Activated CD4-positive, alpha-beta T cell treated with anti-CD3 and anti-CD28 coated beads, Interleukin-2, amount 50 U/mL, for 1 hour (primary cell): ENCODE measurements at places on chromosomes 4 and X.

- no peak for DNase-seq
Measured at GRCh38 chr4:144634978-144635747, 10.8 kb upstream of the HHIP start.

DNA sequence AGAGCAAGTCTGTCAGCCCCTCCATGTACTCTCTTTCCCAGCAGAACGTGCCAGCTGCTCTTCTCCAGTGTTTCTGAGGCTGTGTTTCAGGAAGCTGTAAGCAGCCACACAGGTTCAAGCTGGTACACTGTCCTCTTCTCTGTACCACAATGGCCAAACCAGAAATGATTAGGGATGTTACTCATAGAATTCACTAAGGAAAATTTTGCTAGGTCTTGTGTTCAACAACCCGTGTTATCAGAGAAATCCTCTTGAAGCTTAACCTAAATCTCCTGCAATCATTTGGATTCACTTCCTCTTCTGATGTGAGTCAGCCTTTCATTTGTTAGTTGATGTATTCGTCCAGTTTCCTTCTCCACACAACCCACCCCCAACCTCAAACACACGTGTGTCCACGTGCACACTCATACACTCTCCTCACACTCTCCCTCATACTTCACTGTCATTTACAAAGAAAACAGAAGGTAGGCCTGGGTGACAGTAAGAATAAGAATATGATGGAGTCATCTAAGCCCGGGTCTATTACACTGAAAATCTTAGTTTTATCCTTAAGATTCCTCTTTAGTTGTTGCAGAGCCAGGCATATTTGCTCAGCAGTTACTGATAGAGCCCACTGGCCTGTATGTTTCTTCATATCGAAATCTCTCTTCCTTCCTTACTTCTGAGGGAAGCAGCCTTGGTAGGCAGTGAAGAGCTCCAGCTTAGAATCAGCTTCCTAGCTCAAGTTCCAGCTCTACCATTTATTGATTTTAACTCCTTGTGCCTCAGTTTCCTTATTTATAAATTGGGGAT lies 63.4 kb downstream of the DCUN1D4 start:
- no peak for DNase-seq

DNA sequence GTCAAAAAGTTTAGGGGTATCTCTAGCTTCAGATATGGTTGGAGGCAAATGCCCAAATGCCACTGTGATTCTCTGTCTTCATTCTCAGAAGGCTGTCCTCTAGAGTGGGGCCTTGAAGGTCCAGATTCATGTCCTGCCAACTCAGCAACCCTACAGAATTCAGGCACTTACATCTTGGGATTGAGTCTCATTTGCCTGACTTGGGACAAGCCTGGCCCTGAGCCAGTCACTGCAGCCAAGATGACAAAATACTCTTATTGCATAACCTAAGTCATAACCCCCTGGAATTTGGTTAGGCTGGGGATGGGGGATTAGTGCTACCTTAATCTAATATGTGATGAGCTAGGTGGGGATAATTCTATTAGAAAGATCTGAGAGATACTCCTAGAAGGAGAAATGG lies 100.5 kb downstream of the AREG start:
- DNase-seq = no peak

GRCh38 chr4:113232194-113232593 lies 182.7 kb downstream of the ANK2 start:
- no peak for DNase-seq

GRCh38 chrX:149909324-149910177 lies 19.8 kb upstream of the HSFX4 start:
- DNase-seq = no peak

DNA sequence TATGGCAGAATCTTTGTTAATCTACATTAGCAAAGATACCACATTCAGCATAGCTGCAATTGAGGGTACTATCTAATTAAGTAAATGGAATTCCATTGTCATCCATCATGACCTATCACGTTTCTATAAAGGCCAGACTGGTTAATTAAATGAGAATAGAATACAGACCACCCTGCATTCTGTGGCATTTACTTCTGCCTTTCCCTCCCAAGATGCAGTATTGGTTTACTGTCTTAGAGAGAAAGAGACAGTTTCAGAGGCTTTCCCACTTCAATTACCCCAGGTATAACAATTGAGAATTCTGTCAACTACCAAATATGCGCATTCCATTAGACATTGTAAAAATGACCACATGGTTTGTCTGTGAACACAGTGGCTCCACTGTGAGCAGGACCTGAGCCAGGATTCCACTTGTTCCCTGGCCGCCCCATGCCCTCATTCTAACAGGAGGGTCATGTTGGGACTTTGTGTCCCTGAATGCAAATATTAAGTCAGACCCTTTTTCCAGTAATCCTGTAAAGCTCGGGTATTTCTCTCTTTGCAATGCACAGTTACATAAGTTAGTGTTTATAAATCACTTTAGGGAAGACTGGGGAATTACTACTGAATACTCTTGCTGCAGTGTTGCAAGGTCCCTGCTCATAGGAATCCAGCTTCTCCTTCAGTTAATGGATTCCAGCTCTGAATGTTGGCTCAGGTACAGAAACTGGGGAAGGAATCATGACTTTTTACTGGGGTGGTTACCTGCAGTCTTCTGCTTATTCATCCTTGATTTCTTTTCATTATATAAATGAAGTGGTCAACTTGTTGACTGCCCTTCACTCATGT lies 261.0 kb downstream of the PDGFC start:
- no peak for DNase-seq

- no peak for DNase-seq
Measured at GRCh38 chrX:141945426-141945825, 41.7 kb downstream of the MAGEC1 start.

GRCh38 chr4:99362768-99363167 lies 10.2 kb upstream of the ADH1C start:
- DNase-seq = no peak

- no peak for DNase-seq
Measured at GRCh38 chrX:148871422-148872160, 371.2 kb downstream of the AFF2 start.

GRCh38 chr4:89338206-89338605 lies 30.6 kb upstream of the GPRIN3 start:
- DNase-seq = no peak

GRCh38 chrX:48531358-48531959 lies 8.1 kb upstream of the TBC1D25 start:
- DNase-seq = no peak

DNA sequence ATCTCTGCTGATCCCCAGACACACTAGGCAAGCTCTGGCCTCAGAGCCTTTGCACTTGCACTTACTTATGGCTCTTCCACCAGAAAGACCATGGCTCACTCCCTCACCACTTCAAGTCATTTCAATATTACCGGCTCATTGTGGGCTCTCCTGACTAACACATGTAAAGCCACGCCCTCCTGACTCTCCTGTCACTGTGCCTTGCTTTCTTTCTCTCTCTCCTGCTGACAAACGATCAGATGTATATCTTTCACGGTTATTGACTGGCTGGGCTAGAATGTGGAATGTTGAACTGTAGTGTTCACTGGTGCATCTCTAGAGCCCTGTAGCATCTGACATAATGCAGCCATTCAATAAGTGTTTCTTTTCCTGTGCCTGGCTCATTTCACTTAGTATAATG lies 425.1 kb downstream of the RAB28 start:
- no peak for DNase-seq

DNA sequence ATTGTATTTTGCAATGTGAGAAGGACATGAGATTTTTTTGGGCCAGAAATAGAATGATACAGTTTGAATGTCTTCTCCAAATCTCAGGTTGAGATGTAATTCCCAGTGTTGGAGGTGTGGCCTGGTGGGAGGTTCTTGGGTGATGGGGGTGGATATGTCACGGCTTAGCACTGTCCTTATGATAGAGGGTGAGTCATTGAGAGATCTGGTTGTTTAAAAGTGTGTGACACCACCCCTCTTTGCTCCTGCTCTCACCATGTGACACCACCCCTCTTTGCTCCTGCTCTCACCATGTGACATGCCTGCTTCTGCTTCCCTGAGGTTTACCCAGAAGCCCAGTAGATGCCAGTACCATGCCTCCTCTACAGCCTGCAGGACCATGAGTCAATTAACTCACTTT lies 1226.9 kb downstream of the PCDH7 start:
- no peak for DNase-seq

DNA sequence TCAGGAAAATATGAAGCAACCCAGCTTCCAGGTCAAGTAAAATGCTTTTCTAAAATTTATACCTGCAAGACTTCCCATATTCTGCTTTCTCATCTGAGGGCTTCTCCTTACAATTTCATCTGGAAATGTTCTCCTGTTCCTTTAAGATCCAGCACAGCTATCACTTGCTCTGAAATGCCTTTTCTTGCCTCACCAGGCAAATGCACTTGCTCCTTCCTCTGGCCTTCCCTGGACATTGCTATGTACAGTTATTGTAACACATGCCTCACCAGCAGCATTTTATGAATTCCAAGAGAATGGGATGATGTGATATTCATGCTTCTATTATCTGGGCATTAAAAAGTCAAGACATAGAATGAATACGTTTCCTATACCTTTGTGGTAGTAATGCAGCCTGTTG lies 842.1 kb upstream of the INTU start:
- DNase-seq = no peak

DNA sequence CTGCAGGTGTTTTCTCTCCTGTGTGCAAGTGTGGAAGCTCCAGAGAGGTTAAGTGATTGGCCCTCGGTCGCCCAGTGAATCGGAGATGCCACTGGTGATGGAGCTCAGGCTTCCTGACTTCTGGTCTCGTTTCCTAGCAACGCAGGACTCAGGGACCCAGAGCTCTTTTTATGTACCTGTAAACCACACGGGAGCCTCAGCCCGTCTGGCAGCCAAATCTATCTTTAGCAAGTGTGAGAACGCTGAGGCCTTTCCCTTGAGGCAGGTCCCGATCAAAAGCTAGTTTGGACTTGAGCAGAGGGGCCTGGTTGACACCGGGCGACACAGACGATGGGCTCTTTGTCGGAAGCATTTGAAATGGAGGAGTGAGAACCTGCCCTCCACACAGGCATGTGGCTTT lies 116.8 kb downstream of the SORCS2 start:
- no peak for DNase-seq

DNA sequence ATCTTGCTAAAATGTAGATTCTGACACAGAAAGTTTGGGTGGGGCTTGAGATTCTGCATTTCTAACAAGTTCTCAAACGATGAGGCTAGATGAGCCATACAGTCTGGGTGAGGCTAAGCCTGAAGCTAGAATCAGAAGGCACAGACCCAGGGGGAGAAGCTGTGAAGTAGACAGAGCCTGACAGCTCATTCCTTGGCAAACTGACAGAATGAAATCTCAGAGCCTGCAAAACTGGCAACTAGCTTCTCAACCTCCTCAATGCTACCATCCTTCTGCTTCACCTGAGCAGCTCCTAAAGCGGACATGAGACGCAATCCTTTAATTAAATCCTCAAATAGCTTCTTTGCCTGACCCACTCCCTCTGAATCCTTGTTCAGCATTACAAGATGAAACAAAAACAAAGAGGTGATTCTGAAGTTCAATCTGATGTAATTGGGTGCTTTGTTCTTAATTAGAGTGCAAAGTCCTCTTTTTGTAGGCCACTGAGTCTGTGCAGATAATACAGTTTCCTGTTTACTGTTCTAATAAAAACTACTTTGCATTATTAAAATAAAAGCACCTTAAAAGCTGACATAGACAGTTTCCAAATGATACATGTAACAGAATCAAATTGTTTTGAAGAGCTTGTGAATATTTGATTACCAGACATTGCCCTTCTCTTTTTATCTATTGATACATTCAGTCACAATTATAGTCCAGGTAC lies 71.0 kb upstream of the BMP2K start:
- DNase-seq = no peak

DNA sequence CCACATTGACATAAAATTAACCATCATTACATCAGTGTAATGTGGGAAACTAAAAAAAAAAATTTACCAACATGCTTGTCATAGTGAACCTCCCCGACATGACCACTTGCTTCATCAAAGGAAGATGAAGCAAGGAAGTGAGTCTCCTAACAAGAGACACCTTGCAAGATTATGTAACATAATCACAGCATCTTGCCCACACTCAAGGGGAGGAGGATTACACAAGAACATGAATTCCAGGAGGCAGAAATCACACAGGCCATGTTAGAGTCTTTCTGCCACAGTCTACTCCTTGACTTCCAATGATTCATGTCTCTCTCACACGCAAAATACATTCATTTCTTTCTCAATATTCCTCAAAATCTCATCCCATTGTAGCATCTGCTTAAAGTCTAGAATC lies 93.3 kb downstream of the AKAP4 start:
- no peak for DNase-seq

DNA sequence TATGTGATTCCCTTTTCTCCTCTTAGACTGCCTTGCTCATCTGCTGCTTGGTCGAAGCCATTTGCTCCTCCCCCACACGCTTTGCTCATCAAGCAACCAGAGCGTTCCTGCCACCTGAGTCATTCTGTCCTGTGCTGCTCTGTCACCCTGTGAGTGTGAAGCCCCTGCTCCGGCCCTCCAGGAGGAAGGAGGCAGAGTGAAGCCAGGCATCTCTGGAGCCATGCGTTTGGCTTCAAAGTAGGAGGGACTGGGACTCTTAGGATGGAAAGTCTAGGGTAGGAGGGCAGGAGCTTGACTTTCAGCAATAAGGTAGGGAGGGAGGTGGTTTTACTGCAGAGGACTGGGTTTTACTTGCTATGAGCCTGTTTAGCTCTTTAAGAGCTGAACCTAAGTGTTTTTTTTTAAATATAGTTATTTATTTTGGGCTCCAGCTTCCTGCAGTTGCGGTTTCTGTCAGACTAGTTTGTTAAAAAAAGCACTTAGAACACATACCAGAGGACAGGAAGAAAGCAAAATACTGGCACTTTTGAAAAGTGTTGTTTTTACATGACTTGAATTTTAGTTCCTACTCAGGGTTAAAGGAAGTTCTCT lies 63.6 kb downstream of the SPINK2 start:
- DNase-seq = peak; percentile 57

DNA sequence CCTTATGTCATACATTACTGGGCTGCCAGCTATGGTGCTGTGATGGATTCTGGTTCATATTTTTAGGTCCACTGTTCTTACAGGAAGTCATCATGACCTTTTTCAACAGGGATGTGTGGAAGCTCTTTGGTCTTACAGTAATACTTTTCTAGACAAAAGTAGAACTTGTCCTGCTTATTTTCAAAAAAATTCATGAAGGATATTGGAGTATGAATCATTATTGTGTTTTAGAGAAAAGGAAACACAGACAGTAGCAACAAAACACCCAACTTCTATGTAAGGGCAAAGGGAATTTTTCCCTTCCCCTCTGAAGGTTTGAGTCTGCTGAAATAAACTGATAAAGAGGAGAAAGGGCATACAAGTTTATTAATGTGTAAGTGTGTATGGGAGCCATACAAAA lies 54.7 kb upstream of the FAM9C start:
- no peak for DNase-seq

- DNase-seq = no peak
Measured at GRCh38 chrX:18034945-18035344, 173.8 kb upstream of the RAI2 start.
